ENCODE measurements at places on chromosomes 2 and 18.
A peak's percentile ranks its signal among the peaks of the same experiment; 100 is the strongest.

DNA sequence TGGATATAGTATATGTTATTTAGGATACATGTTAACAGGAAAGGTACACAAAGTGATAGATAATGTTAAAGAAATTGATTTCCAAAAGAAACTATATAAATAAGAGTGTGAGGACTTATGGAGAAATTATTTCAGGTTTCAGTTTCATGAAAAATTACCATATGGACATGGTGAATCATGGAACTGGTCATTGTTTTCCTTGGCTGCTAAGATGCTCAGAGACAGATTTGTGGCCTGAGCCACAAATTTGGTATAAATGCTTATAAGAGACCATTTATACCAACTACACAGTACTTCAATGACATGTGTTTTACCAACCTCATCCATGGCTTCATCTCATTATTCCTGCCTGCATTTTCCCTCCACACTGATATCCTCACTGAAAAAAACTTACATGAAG is 188.1 kb downstream of the FMNL2 start:
- no peak for DNase-seq

GRCh38 chr2:57549642-57550102 is 496.9 kb upstream of the VRK2 start:
- DNase-seq, result no peak

GRCh38 chr2:9809064-9809356 is 34.3 kb upstream of the TAF1B start:
- peak; percentile 62 for DNase-seq

DNA sequence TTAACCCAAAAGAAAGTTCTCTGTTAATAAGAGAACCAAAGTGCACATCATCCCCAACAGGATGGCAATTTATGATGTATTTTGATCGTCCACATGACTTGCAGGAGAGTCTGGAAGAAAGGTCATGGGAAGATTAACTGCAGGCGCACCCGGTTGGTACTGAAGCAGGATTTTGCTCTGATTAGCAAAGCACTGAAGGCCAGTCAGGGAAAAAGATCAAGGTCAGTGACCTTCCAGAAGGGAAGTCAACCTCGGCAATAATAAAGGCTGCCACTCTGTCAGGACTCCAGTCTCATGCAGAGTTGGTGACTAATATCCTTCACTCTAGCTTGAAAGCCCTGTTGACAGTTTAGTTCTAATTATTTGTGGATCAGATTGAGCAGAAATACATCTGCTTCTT is 432.7 kb upstream of the RAB12 start:
- DNase-seq, result peak; percentile 13

DNA sequence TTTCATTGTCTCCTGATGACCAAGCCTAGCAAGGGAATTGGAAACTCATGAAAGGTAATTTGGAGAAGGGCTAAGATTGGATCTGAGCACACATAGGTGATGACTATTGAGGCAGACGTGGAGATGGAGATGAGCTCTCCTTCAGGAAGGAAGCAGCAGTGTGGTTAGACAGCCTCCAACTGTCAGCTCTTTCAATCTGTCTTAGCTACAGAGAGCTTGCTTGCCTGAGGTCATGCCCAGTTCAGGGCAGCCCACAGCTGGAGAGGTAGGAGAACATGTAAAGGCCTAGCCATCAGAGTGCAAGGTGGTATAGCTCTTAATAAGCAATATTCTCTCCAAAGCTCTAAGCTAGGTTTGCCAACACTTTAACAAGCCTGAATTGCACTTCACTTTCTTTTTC is 79.2 kb downstream of the THSD7B start:
- no peak for DNase-seq
